ENCODE measurements at places on chromosomes 1 and 21.

GRCh38 chr1:4079815-4080214, 179.7 kb upstream of the C1orf174 start:
- DNase-seq: no peak

DNA sequence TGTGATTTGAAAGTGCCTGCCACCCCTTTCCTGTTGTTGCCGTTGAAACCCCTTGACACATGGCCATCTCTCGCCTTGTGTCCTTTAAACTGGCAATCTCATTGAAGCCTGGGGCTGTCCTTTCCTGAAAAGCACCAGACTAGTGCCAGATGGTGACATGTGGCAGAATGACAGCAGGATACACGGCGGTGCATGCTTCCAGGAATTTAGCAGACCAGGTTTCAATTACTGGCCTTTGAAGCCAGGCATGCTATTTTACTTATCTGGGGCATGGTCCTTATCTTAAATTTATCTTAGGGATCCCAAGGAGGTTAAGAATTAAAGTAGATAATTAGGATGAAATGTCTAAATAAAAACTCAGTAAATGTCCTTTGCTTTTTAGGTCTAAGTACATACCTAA, 15.2 kb downstream of the PLPPR4 start:
- DNase-seq: no peak

GRCh38 chr1:158043232-158043631, 49.8 kb downstream of the KIRREL1 start:
- DNase-seq: no peak

GRCh38 chr1:87330057-87330884, 1.6 kb downstream of the LMO4 start:
- DNase-seq: no peak

DNA sequence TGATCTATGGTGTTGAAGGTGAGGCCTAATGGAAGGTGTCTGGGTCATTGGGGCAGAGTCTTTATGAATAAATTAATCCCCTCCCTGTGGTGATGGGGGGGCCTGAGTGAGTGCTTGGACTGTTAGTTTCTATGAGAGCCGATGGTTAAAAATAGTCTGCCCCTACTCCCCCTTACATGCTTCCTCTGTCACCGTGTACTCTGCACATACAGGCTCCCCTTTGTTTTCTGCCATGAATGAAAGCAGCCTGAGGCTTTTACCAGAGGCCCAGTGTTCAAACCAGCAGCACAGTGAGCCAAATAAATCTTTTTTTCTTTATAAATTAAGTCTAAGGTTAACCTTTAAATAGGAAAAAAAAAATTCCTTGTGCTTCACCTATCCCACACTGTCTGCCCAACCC, 657.0 kb downstream of the AMY1C start:
- no peak for DNase-seq

DNA sequence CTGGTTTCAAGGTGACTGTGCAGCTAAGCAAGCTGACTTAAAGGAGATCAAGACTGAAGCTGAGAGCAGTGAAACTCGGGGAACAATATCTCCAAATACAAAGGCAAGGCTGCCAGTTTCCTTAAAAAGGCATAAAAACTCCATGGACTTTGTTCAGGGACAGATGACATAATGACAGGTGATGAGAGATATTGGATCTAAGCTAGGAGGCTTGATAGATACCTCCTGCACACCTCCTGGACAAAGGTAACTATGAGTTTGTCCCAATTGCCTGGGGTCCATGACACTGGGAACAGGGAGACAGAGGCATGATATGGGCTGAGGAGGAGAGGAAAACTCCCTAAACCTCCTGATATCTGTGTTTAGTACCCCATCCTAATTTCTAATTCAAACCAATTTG, 55.2 kb downstream of the PRKAB2 start:
- DNase-seq: no peak

GRCh38 chr1:55127827-55128343, 87.3 kb downstream of the USP24 start:
- no peak for DNase-seq

DNA sequence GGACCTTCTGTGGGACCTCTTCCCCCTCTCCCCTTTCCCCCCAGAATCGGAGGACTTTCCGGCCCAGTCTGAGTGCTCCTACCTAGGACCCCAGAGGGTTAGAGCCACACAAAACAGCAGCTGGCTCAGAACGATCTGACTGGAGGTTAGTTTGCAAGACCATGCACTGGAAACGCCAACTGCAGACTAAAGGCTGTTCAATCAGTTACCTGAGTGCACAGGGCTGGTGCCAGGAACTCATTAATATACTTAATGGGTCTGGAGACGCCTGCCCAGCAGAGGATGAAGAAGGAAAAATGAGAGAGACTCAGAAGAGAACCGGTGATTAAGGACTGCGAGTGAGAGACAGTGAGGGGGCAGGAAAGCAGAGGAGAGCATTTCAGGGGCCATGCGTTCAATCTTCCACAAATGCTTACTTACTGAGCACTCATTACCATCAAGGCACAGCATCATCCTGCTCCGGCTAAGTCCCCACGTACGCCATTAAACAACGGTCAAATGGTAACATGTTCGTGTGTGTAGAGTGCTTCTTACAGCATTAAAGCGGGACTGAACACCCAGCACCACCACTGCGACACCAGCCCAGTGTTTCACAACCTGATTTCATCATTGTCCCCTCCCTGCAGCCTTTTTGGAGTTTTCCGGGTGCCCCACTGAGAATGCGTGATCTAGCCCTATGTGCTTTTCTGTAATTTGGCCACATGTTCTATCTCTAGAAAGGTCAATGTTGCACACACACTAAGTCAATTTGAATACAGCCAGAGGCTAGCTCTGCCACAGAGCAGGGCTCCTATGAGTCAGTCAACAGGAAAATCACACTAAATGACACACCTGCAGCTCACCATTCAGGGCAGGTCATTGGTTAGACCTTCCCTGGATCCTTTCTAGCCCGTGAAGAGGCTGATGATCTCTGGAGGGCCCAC, 7.6 kb downstream of the ENO1 start:
- no peak for DNase-seq

GRCh38 chr1:92409946-92410549, 76.7 kb downstream of the GFI1 start:
- DNase-seq: no peak

GRCh38 chr1:78104322-78104721, 58.6 kb downstream of the GIPC2 start:
- no peak for DNase-seq

DNA sequence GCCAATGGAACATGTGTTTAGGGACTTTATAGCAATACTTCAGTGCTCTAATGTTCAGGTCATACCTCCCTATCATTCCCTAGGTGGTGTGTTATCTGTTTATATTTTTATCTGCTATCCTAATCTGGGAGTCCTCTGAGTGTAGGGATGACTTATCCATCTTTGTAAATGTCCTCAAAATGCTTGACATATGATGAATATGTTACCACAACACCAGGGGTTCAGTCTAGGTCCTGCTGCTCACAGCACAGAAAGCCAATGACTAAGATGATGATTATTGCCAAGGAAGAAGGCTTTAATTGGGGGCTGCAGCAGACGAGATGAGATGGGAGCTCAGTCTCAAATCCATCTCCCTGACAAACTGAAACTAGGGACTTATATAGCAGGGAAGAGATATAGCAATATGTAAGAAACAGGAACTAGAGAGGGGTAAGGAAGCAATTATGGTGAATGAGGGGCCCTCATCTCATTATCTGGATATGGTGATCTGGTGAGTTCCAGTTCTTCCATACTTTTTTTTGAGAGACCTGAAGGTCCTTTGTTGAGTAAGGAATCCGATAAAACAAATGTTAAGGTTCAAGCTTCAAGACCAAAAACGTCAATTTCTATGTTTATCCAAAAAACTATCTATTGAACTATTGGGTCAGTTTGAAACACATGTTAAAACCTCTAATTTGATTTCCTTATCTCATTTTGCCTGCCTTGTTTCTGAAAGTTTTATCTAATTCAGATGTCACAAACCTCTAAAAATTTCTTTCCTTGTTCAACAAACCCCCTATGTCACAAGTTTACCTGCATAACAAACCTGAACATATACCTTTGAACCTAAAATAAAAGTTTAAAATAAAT, 256.7 kb upstream of the CACYBP start:
- no peak for DNase-seq

DNA sequence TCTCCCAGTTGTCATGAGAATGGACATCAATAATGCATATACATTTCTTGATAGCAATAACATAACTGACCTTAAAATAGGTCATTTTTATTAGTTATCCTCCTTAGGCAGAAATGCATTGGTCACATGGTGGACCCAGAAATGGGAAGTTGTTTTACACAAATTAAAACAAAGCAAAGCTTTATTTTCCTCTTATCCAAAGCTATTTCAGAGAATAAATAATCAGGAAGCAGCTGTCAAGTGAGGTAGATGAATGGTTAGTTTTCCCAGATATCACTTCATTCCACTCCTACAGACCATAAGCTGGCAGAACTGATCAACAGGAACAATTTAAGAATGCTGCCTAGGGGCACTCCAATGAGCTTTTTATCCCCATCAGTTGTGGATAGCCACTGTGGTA, 16.0 kb upstream of the OLIG1 start:
- no peak for DNase-seq

DNA sequence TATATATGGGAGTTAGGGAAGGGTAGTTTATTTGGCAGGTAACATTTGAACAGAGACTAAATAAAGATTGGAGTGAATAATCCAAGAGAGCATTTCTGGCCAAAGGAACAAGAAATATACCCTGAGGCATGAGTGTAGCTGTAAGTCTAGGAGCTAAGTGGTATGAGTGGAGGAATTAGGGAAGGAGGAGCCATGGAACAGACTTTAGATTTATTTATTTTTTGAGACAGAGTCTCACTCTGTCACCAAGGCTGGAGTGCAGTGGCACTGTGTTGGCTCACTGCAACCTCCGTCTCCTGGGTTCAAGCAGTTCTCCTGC, 18.4 kb downstream of the CAPZA1 start:
- no peak for DNase-seq

GRCh38 chr1:43464681-43465504, 11.2 kb upstream of the HYI start:
- DNase-seq: no peak

DNA sequence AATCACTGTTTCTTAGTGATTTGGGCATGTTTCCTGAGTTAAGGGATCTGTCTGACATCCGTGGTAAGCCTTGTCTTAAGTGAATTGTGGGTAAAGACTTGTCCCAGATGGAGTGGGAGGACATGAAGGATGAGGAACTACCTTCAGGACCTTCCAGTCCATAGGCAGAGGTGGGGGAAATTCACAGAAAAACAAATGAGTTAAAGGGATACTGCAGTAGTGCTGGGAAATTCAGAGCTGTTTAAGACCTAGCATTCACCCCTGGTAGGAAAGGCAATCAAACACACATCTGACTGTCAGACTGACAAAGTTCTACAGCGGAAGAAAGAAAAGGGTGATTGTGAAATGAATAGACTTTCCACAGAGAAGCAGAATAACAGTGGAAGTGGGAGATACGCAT, 3.0 kb downstream of the GNAT2 start:
- no peak for DNase-seq

GRCh38 chr1:115262886-115263285, 75.2 kb downstream of the NGF start:
- DNase-seq: no peak

DNA sequence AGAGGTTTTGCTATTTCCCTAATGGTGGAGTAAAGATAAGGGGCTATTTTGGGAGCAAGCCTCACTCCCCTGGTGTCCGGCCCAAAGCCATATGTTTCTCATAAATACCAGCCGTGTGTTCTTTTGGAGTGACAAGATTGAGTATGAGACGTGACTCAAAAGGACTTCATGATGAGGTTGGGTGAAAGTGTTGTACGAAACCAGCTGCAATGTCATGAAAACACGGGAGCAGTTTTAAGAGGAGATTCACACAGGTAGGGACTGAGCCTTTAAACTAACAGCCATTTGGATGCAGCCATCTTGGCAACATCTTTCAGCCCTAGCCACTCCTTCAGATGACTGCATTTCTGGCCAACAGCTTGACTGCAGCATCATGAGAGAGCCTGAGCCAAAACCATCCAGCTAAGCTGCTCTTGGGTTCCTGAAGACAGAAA, 532.3 kb upstream of the USP24 start:
- no peak for DNase-seq

DNA sequence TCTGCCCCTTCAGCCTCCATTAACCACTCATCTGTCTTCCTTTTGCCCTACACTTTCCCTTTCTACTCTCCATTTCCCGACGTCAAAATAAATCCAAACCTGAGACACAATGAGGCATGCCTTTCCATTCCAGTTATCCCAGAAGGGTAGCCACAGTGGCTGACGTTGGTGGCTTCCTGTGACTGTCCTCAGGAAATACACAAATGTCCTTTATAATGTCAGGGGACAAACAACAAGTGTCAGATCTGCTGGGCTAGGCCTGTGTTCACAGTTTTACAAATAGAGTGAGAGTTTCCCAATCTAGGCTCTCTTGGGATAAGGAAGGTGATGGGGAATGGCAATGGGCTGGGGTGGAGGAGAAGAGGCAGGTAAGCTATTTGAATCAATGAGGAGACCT, 135.3 kb downstream of the BRINP2 start:
- DNase-seq: no peak

GRCh38 chr1:39081271-39082009, 55.3 kb downstream of the NDUFS5 start:
- no peak for DNase-seq

DNA sequence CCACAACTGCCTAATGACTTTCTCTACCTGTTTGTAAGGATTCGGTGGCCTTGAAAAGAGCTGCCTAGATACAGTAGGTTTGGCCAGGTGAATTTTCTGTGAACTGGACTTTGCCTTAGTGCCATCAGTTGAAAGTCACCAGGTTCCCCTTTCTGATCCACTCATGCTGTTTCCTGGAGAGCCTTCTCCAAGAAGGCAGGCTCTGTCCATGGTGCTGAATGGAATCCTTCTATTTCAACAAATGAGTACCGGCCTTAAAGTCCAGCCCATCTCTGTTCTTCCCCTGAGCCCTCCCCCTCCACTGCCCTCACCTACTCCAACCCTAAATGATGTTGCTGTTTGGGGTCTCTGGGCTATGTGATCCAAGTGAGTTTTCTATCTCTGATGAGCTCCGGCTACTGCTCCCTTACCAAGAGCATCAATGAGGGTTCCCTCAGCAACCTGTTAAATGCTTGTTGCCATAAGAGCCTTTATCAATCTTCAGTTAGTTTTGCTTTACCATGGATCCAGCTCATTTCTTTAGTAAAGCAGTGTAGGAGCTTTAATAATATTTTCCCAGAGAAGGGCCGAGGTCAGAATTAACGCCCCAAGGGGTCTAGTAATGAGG, 500.4 kb downstream of the PTPRU start:
- DNase-seq: no peak

Data from T-helper 17 cell (primary cell).